ENCODE measurements at places on chromosomes 7 and 10. TPM values are rescaled to one million over a fixed set of nuclear protein-coding genes. Genes with fewer than 3 reads are reported as not detected.

Gene SCART1
- 1.0 TPM for total RNA-seq

DNA sequence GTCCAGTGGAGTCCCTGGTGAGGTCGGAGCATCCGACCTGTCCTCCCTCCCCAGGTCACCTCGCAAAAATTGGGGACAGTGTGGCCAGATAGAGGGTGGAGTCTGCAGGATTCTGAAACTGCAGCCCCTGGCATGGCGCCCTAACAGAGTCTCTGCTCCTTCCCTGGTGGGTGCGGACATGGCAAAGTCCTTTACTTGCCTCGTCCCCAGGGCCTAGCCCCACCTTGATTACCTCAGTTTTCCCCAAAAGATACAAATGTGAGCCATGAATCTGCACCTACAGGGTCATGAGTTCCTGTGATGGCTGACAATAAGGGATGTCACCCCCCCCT, 47.7 kb downstream of the NPVF start:
- peak overlapping the region; percentile 3 for H3K4me3 ChIP-seq
- DNase-seq, result no peak
- no peak overlapping the region for H3K27ac ChIP-seq

Gene DRGX
- not detected for total RNA-seq

Gene ADGRA1
- total RNA-seq, result not detected

Gene RBM20
- total RNA-seq, result 0.11 TPM

Gene GCK
- not detected for total RNA-seq

Gene RAMP3
- total RNA-seq, result not detected

Gene TRIM73
- 16.7 TPM for total RNA-seq

DNA sequence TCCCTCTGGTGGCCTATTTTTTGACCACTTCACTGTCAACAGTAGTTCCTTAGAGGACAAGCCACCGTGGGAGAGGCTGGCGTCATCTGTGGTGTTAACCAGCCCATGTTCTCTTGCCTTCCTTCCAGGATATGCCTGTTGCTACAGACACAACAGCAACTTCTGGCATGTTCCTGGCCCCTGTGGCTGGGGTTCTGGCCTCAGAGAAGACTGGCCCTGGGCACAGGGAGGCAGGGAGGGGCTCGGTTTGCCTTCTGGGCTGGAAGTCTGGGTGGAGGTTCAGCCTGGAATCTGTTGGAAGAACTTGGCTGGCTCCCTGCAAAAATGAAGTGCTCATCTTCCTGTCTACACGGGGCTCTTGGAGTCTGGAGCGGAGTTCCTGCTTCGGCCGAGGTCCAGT, 25.7 kb downstream of the GOLGA7B start:
- no peaks in the 10 kb centered on the region for H3K36me3 ChIP-seq
- peaks cover under 1% of the 10 kb centered on the region for H3K4me1 ChIP-seq
- H3K4me3 ChIP-seq, result no peak overlapping the region
- no peak for DNase-seq
- H3K27me3 ChIP-seq, result no peaks in the 10 kb centered on the region
- no peak overlapping the region for H3K27ac ChIP-seq

GRCh38 chr7:71322201-71322600, 190.3 kb downstream of the GALNT17 start:
- H3K27me3 ChIP-seq, result no peaks in the 10 kb centered on the region
- no peak overlapping the region for H3K27ac ChIP-seq
- H3K4me1 ChIP-seq, result no peaks in the 10 kb centered on the region
- DNase-seq, result no peak
- no peak overlapping the region for H3K4me3 ChIP-seq

DNA sequence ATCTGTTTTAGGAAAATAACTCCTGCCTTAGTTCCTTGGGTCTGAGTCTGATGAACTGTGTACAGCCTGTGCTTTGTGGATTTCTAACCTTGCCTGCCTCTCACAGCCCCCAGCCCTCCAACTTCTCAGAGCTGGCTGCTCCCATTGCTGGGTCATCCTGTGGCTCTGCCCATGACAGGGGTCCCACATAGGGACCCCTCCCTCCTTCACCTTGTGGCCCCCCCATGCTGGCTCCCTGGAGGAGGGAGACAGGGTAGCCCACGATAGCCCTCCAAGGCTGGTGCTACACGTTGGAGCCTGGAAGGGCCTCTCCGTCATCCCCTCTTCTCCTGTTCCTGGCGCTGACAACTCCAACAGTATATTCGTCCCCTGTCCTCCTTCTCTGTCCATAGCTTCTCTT, 2.8 kb upstream of the DENND2A start:
- H3K27me3 ChIP-seq, result no peaks in the 10 kb centered on the region
- peaks cover 27% of the 10 kb centered on the region for H3K4me1 ChIP-seq
- no peak overlapping the region for H3K4me3 ChIP-seq
- H3K36me3 ChIP-seq, result no peaks in the 10 kb centered on the region

DNA sequence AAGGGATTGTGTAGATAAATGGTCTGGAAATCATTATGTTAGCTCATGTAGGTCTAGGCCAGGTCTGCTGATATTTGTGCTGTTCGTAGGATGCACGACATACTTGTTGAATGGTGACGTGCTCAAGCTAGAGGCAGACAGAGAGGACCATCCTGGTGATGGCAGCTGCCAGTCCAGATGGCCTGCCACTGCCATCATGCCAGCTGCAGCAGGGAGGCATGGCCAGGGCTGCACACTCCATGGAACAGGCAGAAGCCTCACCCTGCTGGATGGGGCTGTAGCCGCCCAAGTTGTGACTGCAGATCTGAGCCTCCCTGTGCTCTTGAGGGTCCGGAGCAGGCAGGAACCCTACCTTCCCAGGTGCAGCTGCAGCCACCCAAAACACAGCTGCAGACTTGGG, 80.3 kb downstream of the SPDYE5 start:
- no peak overlapping the region for H3K27ac ChIP-seq
- H3K36me3 ChIP-seq, result no peaks in the 10 kb centered on the region
- H3K4me1 ChIP-seq, result no peaks in the 10 kb centered on the region
- no peak overlapping the region for H3K4me3 ChIP-seq
- H3K27me3 ChIP-seq, result no peaks in the 10 kb centered on the region
- DNase-seq, result no peak

Data from PC-9 (cell line).